ENCODE measurements at places on chromosomes 4 and X.

DNA sequence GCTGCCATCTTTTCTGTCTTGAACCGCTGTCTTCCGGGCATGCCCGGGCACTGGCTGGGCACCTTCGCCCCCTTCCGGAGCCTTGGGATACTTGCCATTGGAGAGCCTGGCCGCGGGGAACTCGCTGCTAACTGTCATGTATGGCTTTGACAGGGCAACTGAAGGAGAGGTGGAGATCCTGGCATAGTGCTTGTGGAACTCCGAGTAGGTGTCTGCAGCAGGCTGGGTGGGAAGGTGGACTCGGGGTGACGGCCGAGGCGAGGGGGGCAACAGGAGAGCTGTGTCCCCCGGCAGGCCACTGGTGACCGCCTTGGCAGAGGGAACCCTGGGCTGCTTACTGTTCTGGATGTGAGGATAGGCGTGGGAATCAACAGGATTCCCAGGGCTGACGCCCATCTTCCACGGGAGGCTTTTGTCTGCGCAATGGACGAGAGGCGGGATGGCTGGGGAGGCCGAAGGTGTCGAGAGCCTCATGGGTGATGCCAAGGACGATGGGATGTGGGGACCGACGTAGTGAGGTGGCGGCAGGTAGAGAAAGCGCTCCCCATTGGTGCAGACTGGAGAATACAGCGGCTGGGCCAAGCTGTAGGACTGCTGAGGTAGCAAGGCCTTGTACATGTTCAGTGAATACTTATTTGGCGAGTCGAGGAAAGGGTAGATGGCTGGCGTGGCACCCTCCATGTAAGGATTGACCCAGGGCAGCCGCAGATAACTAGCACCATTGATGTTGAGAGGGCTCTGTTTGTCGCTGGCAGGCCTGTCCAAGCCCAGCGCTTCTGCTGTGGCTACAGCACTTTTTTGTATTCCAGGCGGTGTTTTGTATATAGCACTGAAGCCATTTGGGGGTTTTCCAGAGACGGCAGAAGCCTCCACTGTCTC lies 23.4 kb downstream of the BCOR start:
- DNase-seq, result no peak

DNA sequence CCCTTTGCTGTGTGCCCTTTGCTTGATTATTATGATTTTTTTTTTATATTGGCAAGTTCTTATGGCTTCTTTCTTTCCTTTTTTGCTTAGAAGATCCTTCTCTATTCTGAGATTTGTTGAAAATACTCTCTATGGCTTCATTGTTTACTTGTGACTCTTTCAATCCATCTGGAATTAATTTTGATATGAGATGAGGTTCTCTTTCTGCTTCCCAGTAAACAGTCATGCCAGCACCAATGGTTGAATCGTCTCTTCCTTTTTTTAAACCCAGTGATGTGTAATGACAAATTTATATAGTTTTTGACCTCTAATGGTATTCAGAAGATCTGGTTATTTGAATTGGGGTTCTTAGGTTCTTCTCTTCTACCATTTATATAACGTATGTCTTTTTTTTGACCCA lies 121.8 kb downstream of the ARHGAP10 start:
- no peak for DNase-seq

DNA sequence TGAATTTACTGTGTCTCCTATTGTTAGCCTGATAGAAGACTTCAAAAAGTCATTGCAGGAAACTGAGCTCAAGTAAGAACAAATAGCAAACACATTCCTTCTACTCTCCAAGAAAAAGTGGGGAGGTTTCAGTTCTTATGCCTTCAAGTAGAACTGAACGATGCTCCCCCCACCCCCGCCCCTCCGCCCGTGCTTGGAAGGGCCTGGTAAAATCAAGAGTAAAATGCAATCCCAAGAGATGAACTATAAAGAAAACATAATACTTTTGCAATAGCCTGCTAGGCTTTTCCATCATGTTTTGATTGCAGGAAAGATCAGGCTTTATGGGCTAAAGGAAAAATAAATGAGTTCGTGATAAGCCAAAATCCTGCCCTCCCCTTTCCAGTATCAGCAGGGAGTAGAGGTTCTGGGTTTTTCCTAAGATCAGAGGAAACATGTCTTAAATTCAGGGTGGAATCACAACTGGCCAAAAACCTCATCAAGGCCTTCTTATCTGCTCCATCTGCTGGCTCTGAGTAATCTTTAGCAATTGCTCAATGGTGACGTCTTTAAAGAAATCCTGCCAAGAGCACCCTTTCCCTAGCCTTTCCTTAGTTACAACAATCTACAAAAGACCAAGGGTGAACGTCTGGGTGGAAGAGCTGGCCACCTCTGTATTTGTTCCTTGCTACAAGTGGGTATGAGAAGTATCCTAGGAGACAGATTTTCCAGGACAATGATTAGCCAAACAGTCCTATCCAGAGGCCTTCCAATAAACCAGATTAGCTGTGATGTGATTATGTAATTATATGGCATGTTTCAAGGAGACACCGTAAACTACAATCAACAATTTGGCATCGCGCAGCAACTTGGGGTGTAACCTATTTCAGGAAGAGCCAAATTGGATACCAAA lies 66.3 kb upstream of the FAM9C start:
- DNase-seq, result no peak

DNA sequence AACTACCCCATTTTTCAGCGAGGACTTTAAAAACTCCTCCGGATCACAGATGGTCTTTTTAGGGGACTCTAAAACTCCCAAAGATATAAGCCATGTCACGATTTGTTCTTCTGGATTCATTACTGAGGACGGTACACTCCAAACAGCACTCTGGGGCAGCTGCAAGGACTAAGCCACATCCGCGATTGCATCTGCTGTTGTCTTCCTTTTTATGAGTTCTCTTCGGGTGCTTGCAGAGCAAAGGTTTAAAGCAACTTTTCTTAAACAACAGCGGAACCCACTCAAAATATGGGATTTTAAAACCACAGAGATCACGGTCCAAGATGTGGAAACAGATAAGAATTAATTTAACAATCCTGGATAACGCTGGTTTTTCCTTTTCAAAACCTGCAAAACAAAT lies at the start of gene ARHGEF6:
ARHGEF6 (minus strand) TSS at position 170 of the 400 bp plus-strand sequence; CDS start at position 120, 50 bp downstream.
- no peak for DNase-seq

DNA sequence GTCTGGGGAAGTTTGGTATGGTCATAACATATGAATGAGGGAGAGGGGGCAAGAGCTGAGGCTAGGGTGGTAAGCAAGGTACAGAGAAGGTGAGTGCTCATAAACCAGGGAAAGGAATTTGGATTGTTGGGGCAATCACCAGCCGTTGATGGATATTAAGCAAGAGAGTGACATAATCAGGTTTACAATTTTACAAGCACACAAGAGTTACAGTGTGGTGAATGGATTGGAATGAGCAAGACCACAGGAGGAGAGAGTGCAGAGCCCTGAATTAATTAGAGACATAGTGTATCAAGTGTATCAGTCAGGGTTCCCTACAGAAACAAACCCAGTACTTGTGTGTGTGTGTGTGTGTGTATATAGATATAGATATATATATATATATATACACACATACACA lies 18.7 kb upstream of the FMR1NB start:
- no peak for DNase-seq

DNA sequence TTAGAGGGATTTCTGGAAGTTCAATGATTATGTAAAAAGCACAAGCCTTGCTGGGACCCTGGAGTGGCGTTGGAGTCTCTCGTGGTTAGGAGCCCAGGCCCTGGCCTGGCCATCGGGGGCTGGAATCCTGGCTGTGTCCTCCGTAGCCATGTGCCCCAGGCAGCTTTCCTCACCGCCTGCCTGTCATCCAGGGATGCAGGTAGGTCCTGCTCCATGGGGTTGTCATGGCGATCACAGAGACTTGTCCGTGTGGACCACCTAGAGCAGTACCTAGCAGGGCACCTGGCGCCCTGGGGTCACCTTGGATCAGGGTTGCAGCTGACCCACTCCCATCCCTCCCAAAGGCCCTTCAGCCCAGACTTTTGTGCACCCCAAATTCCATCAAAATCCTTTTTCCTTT lies 30.2 kb upstream of the WFS1 start:
- DNase-seq, result no peak

GRCh38 chrX:39465906-39466305 lies 631.9 kb downstream of the BCOR start:
- no peak for DNase-seq

GRCh38 chr4:74292111-74292870 lies 16.0 kb upstream of the EPGN start:
- no peak for DNase-seq

GRCh38 chr4:183408796-183409195 lies 35.6 kb upstream of the CDKN2AIP start:
- DNase-seq, result no peak

DNA sequence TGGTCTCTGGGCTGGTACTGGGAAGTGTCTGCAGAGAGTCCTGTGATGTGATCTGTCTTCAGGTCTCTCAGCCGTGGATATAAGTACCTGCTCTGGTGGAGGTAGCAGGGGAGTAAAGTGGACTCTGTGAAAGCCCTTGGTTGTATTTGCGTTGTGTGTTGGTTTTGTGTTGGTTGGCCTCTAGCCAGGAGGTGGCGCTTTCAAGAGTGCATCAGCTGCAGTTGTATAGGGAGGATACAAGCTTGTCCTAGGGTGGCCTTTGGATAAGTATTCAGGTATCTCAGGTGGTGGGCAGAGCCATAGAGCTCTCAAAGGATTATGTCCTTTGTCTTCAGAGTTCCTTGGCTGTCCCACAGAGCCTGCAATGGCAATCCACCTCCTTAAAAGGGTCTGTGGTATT lies 111.6 kb downstream of the MAGEB17 start:
- DNase-seq, result no peak

- no peak for DNase-seq
Observed at GRCh38 chrX:16212436-16212835, 45.2 kb downstream of the MAGEB17 start.

- DNase-seq, result no peak
Observed at GRCh38 chr4:15233626-15234025, 194.2 kb upstream of the C1QTNF7 start.

GRCh38 chr4:4542774-4543485 lies 1.1 kb upstream of the STX18 start:
- no peak for DNase-seq

GRCh38 chrX:39377157-39377556 lies 575.9 kb downstream of the MID1IP1 start:
- DNase-seq, result no peak

- no peak for DNase-seq
Observed at GRCh38 chr4:183757060-183757459, 98.0 kb downstream of the TRAPPC11 start.

- no peak for DNase-seq
Observed at GRCh38 chr4:1104647-1105046, 8.7 kb downstream of the RNF212 start.

DNA sequence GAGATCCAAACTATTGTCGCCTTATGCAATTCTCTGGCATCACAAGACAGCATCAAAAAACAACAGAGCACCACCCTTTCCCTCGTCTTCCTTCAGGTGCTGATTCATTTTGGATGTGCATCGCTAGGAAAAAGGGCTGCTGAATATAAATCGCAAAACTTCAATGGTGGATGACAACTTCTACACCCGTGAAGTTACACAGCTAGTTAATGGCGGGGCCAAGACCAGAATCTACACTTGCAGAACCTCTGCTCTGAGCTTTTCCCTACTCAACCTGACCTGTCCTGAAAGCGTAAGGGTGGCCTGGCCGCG lies 674 bp downstream of the GNPDA2 start:
- DNase-seq, result no peak

DNA sequence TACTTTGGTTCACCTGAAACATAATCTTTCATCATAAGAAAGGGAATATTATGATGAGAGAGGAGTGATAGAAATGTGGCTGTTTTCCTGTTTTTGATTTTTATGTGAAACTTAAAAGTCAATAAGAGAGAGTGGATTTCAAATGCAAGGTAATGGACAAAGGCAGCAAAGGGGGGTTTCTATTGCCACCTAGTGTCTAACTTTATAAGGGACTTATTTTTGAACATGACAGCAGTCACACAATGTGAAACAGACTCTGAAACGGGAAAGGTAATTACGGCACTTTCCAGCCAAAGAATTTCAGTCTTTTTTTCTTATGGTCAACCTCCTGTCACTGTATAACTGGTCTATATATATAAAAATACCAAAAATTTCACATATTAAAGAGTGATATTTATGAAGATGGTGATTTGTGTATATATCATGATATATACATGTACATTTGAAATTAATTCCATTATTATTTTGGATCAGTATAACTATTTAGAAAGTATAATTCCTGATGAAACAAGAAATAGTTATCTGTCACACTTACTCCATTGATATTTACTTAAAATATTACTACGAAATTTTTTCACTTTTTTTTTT lies 127.1 kb downstream of the FBXO8 start:
- DNase-seq, result no peak

DNA sequence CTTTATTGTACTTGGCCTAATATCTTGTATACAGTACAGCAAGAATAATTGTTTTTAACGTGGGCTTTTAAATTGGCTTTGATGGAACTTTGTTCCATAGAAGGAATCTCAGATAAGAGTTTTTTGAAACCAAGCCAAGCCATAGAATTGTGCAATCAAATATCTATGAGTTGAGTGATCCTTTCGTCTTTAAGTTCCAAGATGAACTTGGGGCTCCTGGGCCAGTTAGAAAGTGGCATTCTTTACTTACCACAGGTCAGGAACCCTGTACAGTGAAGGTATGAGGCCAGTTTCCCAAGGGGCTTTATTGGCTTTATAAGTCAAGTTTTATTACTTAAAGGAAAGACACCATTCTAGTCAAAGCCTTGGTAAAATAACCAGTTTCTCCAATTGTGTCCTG lies 2104.2 kb downstream of the PCDH7 start:
- no peak for DNase-seq
